ENCODE measurements at places on chromosomes 6 and 20.

GRCh38 chr6:45835721-45836437 is 179.8 kb downstream of the CLIC5 start:
- DNase-seq = no peak

DNA sequence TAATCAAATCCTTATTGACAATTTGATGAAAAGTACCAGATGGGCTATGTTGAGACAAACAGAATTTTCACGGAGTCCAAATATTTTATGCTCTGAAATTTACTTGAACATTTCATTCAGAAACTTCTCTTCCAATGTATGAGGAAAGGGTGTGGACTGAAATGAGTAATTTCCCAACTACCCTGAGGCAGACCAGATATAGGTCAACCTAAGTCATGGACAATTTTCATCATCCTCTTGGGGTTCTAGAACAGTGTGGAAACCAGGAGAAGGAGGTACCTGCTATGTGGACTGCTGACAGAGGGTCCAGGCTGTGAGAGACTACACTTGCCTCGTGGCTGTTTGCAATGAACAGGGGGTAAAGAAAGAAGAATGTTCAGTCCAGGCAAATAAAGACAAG is 323.0 kb downstream of the ESR1 start:
- DNase-seq = no peak

GRCh38 chr6:138572167-138572875 is 73.0 kb upstream of the NHSL1 start:
- DNase-seq = peak; percentile 48

GRCh38 chr20:10427060-10427692 is 6.8 kb downstream of the MKKS start:
- peak; percentile 39 for DNase-seq

GRCh38 chr6:40336940-40337760 is 250.0 kb downstream of the LRFN2 start:
- DNase-seq = no peak

- DNase-seq = peak; percentile 61
Measured at GRCh38 chr20:56359212-56360132, 698 bp downstream of the FAM210B start.

DNA sequence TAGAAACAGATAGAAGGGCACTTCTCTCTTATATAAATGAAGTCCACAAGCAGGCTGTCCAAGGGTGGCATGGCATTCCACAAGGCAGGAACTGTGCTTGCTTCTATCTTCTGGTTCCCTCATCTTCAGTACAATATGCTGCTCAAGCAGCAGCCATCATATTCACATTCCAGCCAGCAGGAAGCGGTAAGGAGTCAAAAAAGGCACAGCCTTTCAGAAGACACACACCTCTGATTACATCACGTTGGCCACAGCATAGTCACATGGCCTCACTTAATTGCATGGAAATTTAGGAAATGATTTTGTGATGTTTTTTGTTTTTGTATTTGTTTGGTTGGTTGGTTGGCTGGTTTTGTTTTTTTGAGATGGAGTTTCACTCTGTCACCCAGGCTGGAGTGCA is 19.0 kb downstream of the REM1 start:
- DNase-seq = no peak

DNA sequence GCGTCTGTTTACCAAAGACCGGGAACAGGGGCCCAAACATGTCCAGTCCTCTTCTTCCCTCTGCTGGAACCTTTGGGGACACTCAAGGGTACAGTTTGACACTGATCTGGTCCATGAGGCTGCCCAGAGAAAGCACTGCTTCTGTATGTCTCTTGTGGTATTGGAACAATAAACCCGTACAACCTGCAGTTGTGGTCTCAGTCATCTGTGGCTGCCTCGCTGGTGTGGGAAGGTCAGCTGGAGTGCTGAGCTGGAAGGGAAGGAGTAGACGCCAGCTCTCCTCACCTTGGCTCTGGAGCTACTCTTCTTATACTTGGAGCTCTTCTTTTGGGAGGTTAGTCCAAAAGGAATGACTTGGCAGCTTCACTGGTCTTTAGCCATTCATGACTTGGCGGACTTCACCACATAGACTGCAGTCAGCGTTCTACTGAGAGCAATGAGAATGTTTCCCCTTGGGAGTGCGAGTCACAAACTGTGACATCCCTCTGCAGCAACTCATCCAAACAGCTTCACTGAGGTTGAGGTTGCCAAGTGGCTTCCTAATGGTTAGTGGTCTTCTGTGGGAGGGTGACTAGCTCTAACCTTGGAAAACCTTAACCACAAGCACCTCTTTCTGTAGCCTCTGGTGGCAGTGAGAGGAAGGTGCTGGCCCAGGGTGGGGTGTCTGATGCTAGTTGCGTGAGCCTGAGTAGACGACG is 81.2 kb downstream of the ASXL1 start:
- DNase-seq = no peak

DNA sequence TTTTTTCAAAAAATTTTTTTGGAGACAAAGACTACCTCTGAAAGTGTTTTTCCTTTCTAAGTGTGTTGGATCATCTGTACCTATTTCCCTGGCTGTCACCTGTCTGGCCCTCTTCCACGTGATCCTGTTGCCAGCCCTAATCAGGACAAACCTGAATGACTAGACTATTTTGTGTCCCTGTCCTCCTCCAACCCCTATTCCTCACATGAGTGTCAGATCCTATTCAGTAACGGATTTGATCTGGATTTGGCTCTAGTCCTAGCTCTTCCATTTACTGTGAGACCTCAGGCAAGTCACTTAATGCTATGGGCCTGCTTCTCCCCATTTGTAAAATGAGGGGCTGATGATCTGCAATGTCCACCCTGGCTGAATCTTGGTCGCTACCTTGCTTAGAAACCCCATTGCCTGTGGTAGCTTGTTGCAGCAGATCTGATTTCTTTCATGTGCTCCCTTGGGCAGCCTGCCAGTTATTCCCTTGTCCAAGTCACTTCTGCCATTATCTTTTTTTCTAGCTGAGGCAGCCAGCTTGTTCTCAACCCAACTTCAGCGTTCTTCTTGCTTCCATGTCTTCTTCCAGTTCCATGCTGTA is 4.8 kb downstream of the PHF20 start:
- DNase-seq = peak; percentile 17

- no peak for DNase-seq
Measured at GRCh38 chr6:147361311-147361981, 147.0 kb upstream of the SAMD5 start.

DNA sequence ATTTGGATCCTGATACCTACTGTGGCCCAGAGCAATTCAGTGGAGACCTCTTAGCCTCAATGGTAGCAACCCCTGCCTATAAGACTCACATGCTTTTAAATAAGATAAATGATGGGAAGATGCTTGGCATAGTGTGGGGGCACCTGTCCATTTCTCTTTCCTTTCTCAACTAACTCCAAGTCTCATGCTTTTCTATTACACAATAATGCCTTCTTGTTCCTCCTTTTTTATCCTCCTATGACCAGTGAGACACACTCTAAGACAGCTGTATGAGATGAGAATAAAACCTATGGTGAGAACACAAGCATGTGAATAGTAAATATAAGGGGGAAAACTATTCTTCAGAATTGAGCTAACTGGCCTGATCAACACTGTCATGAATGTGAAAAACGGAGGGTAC is 147.0 kb upstream of the STXBP5 start:
- DNase-seq = no peak

DNA sequence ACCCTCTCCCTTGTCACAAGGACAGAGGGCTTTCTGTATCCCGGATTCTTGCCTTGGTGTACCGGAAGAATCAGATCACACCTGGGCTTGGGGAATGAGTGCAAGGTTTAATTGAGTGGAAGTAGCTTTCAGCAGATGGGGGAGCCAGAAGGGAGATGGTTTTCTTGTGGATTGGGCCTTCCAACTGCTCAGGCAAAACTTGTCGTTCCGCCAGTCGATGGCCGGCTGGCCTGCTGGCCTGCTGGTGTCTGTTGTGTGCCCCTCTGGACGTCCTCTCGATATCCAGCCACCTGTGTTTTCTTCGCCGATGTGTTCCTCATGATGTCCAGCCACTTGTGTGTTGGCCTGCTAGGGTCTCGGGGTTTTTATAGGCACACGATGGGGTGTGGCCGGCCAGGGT is 168.1 kb downstream of the CDKAL1 start:
- no peak for DNase-seq

- no peak for DNase-seq
Measured at GRCh38 chr6:159053781-159054398, 9.1 kb upstream of the TAGAP start.
